ENCODE measurements at places on chromosomes 2 and 18.
A peak's percentile ranks its signal among the peaks of the same experiment; 100 is the strongest.

DNA sequence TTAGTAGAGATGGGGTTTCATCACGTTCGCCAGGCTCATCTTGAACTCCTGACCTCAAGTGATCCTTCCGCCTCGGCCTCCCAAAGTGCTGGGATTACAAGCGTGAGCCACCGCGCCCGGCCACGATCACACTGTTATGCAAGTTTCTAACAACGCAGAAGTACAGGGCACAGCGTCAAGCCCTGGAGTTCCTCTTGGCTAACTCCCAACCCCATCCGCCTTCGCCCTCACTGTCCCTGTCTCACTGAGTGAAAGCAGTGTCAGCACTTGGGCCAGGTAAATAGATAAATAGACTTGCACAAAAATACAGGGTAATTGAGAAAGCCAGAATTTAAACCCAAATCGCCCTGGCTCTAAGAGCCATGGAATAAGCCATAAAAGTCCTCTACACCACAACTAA, 111.7 kb downstream of the ACVR1 start:
- no peak for DNase-seq

- DNase-seq, result no peak
Observed at GRCh38 chr2:150279686-150280085, 207.8 kb downstream of the RND3 start.

DNA sequence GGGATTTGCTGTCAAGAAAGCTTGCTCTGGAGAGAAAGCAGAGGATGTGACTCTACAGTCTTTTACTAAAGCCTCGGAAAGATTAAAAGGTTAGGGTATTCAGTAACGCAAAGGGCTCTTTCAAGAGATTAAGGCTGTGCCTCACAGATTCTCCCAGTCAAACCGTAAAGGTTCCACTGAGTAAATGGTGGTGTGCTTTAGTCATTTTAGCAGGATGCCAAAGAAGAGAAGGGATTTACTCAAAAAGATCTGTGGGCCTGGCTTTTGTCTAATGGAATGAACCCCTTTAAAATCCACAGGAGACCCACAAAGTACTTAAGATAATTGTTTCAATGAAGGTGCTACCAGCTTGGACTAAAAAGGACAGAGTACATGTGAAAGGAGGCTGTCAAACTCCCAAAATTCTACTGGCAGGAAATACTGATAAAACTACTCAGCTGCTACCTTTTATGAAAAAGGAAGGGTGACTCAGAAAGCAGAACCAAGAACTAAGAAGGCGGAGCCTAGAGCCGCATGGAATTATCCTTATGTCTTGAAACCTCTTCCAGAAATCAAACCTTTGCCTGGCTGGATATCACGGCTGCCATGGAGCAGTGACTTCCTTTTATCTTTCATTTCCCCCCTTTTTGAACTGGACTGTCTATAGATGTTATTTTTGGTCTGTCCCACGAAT, 670.2 kb upstream of the ZEB2 start:
- DNase-seq, result no peak

DNA sequence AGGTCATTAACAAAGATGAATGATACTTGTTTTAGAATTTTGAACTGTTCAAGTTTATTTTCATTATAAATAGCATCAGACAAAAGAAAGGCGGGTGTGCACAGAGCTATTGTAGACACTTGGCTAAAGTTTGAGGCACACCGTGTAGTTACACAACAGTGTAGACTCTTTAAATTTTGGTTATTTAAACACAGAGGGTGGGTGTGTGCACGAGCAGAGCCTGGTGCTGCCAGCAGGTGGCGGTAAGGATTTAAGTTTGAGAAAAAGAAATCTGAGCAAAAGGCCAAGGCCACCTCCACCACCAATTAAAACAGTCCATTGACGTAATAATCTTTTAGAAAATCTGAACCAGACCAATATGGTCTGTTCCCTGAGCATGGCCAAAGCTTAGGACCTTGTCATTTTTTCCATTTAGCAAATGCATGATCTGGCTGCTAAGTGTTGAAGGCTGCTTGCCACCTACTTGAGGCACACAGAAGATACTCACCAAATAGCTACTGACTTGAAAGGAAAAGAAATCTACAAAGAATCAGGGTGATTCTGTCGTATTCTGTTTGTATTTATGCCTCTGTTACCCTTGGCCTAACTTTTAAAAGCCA, 14.3 kb downstream of the COPS7B start:
- no peak for DNase-seq

- DNase-seq, result no peak
Observed at GRCh38 chr2:182330451-182331305, 96.2 kb downstream of the PDE1A start.

DNA sequence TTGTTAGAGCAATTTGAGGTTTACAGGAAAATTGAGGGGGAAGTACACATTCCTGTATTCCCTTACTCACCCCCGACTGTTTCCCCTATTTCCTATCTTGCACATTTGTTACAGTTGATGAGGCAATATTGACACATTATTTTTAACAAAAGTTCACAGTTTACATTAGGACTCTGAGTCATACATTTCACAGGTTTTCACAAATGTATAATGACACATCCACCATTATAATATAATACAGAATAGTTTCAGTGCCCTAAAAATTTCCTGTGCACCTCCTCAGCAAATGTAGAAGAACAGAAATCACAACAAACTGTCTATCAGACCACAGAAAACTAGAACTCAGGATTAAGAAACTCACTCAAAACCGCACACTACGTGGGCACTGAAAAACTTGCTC, 160.6 kb upstream of the RMP24 start:
- DNase-seq, result peak; percentile 4

DNA sequence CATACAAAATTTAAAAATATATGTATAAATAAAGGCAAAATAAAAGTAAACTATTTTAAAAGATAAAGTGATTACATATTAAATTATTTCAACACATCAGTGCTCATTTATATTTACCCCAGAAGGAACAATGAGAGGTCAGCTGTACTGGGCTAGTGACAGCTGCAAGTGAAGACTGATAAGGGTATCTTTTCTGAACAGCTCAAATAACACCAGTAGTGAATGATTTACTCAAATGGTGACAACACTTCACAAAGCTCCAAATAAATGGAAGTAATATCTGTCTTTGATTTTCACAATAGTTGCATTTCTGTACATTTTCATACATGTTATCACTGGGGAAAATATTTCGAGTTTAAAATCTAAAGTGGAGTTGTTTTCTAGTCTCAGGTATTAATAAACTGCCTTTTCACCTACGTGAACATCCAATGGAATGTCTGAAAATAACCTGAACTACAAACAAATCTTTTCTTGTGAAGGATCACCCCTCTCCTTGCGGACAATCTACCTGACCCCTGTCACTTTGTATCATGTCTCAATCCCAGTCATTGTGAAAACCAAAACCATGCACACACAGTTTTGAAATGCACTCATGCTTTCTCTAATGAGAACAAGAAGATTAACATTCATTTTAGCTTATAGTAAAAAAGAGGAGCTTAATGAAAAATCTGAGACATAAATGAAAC, 1928.8 kb upstream of the CELF4 start:
- no peak for DNase-seq

- DNase-seq, result no peak
Observed at GRCh38 chr2:100239486-100240210, 82.7 kb downstream of the LONRF2 start.

- DNase-seq, result no peak
Observed at GRCh38 chr18:56721491-56721890, 70.3 kb downstream of the WDR7 start.

GRCh38 chr2:96763511-96764252, 3.0 kb downstream of the CNNM4 start:
- no peak for DNase-seq

- DNase-seq, result no peak
Observed at GRCh38 chr18:57950542-57950941, 93.5 kb upstream of the NEDD4L start.

- no peak for DNase-seq
Observed at GRCh38 chr2:239584986-239585385, 184.2 kb upstream of the HDAC4 start.

DNA sequence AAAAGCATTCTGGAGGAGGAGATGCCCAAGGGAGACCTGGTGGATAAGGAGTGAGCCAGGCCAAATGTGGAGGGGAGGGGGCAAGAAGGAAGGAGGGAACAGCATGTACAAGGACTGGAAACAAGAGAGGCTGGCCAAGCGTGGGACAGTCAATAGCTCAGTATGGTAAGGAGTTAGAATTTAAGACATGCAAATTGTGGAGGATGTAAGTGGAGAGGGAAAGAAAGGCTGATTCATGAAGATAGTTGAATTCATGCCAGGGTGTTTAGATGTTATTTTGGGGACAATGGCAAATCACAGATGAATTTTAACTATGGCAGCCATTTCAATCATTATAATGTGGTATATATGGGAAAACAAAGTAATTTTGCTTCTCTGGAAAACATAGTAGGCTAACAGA, 462.3 kb downstream of the MEIS1 start:
- DNase-seq, result no peak

DNA sequence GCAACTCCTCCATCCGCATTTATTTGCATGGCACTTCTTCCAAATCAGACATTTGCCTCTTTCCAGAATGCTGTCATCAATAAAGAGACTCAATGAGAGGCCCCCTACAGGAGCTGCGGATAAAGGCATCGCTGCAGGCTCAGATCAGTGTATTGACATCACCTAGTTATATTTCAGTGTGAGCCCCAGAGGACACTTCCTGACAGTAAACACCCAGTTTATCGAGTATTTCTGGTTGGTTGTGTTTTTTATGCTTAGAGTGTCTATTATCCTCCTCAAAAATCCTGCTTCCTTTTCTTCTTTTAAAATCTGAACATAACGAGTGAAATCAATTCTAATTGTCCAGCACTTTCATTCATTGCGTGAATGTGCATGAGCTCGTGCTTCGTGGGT, 38.8 kb downstream of the NRP2 start:
- no peak for DNase-seq

- no peak for DNase-seq
Observed at GRCh38 chr2:188142088-188142487, 149.6 kb upstream of the GULP1 start.

DNA sequence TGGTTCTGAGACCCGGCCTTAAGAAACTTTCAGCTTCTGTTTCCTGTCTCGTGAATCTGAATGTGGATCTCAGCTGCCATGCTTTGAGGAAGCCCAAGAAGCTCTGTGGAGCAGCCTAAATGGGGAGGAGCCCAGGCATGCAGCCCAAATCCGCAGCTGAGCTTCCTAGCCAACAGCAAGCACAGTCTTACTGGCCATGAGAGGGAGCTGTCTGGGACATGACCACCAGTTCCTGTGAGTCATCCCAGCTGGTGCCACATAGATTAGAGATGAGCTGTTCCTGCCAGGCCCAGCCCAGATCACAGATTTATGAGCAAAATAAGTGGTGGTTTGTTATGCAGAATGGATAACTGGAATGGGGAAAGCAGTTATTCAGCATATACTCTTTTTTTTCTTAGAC, 224.4 kb upstream of the APCDD1 start:
- DNase-seq, result no peak

- no peak for DNase-seq
Observed at GRCh38 chr2:55003706-55004639, 46.3 kb downstream of the RTN4 start.

GRCh38 chr2:862731-863466, 87.8 kb upstream of the SNTG2 start:
- DNase-seq, result no peak

DNA sequence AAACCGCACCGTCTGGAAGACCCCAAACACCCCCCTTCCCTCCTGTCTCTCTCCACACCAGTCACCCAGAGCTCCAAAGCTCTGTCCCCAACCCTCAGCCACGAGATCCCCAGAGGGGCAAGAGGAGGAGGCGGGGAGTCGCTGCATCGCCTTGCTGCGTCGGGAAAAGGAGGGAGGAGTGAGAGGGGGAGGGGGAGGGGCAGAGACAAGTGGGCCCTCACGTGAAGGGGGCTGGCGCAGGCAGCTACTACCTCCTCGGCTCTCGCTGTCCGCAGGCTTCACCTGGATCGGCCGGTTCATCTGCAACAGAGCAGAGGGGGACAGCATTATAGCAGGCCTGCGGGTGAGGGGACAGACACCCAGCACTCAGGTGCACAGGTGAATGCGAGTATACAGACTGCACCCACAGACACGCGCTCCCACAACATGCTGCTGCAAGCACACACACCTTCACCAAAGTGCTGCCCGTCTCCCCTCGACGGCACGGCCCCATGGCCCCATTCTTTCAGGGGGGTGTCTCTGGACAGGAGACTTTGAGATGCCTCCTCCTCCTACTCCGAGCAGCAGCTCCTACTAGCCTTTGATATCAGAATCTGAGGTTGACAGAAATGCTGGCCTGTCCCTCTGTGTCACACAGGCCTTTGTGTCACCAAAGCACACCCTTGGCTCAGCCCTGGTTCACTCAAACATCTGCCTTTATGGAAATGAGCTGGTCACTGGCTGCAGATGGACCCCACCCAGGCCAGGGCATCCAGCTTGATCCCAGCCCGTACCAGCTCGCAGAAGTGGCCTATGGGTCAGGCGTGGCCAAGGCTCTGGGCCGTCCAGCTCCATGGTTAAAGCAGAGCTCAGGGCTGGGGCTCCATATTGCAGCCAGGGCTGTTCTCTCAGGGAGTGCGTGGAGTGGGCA, 243.8 kb downstream of the CELF4 start:
- DNase-seq, result no peak

GRCh38 chr18:36455931-36456330, 158.4 kb downstream of the FHOD3 start:
- no peak for DNase-seq

- no peak for DNase-seq
Observed at GRCh38 chr2:235170536-235171521, 219.0 kb downstream of the SH3BP4 start.

DNA sequence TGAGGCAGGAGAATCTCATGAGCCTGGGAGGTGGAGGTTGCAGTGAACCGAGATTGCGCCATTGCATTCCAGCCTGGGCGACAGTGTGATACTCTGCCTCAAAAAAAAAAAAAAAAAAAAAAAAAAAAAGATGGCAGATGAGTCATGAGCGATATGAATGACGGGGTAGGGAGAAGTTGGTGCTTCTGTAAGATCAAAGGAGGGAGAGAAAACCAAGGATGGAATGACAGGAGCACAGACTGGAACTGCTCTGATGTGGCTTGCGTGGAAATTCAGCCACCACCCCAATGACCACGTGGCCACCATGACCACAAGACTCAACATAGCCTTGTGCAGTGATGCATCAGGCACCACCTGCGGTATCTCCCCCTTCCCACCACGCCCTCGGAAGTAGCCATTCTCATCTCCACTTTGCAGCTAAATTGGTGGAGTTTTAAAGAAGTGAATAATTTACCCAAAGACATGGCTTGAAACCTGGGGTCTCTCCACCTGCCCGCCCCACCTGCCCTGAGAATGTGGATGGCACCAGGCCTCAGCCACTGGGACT, 96.0 kb downstream of the ACKR3 start:
- no peak for DNase-seq

- no peak for DNase-seq
Observed at GRCh38 chr2:205934443-205934842, 151.5 kb downstream of the INO80D start.

Measured in NK-92 treated with Interleukin-12 subunit alpha and Interleukin-12 subunit beta, amount 100 ng/mL, for 24 hours (cell line).